ENCODE measurements at places on chromosomes 5 and 9.

- no peak for DNase-seq
Observed at GRCh38 chr9:20480249-20480648, 142.1 kb downstream of the MLLT3 start.

- DNase-seq, result no peak
Observed at GRCh38 chr5:119079318-119079921, 8.5 kb downstream of the DMXL1 start.

DNA sequence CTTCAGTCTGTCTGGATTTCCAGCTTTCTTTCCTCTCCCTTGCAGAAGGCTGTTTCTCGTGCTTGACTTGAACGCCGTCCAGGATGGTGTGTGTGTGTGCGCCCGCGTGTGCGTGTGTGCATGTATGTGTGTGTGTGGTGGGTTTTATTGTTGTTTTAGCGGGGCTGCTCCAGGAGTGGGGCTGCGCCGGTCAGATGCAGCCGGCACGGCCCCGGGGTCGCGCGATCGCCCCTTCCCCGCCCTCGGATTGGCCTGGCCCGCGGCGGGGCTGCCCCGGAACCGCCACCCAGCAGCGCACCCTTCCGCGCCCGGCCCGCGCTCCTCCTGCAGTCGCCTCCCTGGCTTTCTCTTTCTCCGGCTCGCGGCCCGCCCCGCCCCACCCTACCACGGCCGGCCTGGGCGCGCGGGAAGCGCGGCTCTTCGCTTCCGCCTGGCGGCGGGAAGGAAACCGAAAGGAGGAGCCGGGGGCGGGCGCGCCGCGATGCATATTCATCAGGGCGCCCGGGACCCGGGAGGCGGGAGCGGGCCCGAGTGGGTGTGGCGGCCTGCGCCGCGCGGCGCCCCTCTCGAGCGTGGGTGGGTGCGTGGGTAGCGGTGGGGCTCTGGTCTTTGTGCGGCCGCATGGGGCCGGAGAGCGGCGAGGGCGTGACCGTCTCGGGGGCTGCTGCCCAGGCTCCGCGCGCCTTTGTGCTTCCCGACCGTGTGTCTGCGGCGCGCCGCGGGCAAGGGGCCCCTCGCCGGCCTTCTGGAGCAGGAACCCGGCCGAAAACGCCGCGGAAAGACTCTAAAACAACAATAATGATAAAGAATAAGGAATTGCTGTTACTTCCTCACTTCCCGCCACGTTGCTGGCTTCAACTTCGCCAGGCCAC lies 8.5 kb upstream of the NFIB start:
- DNase-seq, result peak; percentile 69

DNA sequence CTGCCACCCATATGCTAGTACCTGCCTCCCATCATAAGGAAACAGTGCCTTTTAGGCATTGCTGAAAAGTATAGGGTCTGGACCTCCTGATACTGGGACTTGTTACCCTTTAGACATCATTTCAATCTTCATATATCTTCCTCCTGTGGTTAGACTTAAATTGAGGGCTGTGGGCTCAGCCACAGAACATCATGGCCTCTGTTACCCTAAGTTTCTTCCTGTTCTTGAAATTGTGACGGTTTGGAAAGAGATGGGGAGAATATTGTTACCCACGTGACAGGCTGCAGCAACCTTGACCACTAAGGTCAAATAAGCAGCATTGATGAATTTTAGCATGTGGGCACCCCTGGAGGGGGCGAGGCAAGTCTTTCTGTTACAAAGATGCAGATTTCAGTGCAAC lies 87.7 kb downstream of the PDE8B start:
- no peak for DNase-seq
